CD8-positive, alpha-beta memory T cell (primary cell): ENCODE measurements at places on chromosomes 5 and 9.

- DNase-seq: no peak
Observed at GRCh38 chr5:141585594-141585993, 33.2 kb downstream of the DIAPH1 start.

DNA sequence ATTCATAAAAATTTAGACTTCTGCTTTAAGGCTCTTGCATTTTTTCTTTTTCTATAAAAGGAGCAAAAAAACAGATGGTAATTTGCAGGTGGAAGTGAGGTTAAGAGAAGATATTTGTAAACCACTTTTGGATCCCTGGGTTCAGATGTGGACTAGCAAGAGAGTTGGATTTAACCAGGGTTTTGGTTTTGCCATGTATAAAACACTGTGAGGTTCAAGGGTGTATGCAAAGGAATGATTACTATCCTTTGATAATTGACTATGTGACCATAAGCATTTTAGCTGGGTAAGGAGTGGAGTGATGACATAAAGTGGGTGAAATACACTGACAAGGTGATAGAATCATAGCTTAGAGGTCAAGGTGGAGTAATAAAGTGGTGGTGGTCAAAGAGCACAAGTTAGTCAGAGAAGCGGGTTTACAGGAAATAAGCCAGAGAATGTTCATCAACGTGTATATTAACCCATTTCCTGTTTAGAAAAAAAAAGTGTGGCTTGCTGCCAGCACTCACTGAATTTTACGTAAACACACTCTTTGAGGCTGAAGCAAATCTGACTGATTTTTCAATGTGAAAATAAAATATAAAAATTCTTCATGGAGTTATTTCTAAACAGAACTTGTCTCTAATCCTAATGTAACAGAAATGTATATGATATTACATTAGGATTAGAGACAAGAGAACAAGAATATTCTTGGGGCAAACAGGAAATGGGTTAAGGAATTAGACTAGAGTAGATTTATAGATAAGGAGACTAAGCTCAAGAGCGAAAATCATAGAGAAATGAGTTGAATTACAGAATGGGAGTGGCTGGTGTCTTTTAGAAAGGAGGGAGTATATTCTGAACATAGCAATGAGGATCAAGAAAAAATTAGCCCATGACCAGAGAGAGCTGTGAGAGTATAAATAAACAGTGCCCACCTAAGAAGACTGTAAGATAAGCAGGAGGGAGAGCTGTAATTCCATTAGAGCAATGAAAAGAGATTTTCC is 74.5 kb downstream of the CDKN2A start:
- peak; percentile 49 for DNase-seq

- DNase-seq: no peak
Observed at GRCh38 chr5:146815411-146815810, 63.1 kb downstream of the PPP2R2B start.

GRCh38 chr5:140174465-140175366 is at the start of gene CYSTM1:
Gene CYSTM1 (plus strand): TSS chr5:140175188. CDS start chr5:140194466, 19,278 bp downstream.
- peak; percentile 96 for DNase-seq

DNA sequence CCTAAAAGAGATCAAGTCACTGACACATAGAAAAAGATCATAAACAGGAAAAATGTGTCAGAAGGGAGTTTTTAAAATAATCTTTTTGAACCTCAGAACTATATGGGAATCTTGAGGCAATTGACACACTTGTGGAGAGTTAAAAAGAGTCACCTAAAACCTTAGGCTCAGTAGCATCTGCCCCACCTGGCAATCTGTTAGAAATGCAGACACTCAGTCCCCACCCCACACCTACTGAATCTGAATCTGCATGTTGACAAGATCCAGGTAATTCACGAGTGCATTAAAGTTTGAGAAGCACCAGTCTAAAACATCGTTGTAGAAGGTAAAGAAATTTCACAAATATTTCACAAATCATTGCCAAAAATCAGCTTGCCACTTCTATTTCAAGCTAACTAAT is 388.3 kb downstream of the NR2F1-AS1 start:
- no peak for DNase-seq

DNA sequence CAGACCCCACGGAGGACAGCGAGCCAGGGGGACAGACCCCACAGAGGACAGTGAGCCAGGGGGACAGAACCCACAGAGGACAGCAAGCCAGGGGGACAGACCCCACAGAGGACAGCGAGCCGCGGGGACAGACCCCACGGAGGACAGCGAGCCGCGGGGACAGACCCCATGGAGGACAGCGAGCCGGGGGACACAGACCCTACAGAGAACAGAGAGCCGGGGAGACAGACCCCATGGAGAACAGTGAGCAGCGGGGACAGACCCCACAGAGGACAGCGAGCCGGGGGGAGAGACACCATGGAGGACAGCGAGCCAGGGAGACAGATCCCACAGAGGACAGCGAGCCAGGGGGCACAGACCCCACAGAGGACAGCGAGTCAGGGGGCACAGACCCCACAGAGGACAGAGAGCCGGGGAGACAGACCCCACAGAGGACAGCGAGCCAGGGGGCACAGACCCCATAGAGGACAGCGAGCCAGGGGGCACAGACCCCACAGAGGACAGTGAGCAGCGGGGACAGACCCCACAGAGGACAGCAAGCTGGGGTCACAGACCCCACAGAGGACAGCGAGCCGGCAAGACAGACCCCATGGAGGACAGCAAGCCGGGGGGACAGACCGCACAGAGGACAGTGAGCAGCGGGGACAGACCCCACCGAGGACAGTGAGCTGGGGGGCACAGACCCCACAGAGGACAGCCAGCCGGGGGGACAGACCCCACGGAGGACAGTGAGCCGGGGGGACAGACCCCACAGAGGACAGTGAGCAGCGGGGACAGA is 4.4 kb upstream of the ZDHHC11 start:
- DNase-seq: no peak

- no peak for DNase-seq
Observed at GRCh38 chr9:116941266-116941665, 254.2 kb downstream of the TRIM32 start.
